ENCODE measurements at places on chromosomes 3 and 15. TPM values are rescaled to one million over a fixed set of nuclear protein-coding genes. Genes with fewer than 3 reads are reported as not detected.

AP3B2 gene
- total RNA-seq = under 0.01 TPM

GOLGA6L9 gene
- total RNA-seq = 3.9 TPM

GOLGA6A gene
- not detected for total RNA-seq

CP gene
- total RNA-seq = 30.1 TPM

CCDC33 gene
- total RNA-seq = 0.60 TPM

SCN11A gene
- total RNA-seq = under 0.01 TPM

EHHADH gene
- total RNA-seq = 3.2 TPM

SPSB4 gene
- total RNA-seq = not detected

All from smooth muscle cell of the coronary artery (primary cell).